Activated CD4-positive, alpha-beta T cell treated with anti-CD3 and anti-CD28 coated beads, Interleukin-2, amount 10 ng/mL, durations not matched to agents 7 days and 5 days (primary cell): ENCODE measurements at places on chromosomes 12 and 14.

DNA sequence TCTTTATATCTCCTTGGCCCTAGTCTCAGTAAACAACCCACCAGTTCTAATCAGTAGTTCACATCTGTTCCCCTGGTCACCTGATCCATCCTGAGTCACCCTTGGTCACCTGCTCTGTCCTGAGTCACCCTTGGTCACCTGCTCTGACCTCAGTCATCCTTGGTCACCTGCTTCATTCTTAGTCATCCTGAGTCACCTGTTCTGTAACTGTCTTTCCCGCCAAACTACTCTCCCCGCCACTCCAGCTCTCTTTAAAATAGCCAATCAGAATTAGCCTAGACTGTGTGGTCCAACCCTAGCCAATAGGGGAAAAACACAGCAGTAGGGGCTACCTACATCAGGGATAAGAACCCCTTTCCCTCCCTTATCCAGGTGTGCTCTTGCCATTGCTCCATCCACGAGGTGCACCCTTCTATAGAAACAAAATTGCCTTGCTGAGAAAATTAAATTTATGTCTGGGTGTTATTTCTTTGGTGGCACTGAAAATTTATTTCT is 245.4 kb upstream of the DIO3 start:
- no peak for DNase-seq

- no peak for DNase-seq
Measured at GRCh38 chr14:34424488-34424887, 37.6 kb downstream of the SPTSSA start.

DNA sequence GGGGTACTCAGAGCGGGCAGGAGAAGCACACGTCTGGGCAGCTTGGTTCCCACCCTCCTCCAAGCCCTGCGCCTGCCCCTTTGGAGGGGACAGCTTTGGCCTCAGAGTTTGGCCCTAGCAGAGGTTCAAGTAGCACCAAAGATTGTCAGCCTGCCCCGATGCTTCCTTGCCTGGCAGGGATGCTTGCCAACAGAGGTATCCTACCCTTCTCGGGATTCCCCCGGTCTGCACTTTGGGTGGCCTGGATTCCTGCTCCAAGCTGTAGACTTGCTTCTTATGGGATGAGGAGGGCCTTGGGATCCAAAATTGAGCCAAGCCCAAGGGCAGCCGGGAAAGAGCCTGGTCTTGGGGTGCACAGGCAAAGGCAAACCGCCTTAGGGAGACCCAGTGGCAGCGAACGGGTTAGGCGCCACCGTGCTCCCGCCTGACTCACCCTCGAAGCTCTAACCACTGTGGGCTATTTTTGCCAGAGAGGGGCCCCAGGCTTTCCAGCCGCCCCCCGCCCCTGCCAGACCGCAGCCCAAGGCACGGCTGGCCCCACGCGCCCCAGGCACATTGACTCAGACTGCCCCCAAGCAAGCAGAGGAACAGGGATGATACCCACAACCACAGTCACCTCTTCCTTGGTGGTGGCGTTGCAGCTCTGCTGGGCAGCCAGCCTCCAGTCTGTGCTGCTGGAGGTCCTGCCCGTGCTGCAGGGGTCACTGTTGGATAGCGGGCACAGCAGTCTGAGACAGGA is 847 bp upstream of the WNT10B start:
- no peak for DNase-seq

- DNase-seq = no peak
Measured at GRCh38 chr14:59177262-59177661, 11.2 kb upstream of the DAAM1 start.
